ENCODE measurements at places on chromosomes 13 and 19.
A peak's percentile ranks its signal among the peaks of the same experiment; 100 is the strongest.

DNA sequence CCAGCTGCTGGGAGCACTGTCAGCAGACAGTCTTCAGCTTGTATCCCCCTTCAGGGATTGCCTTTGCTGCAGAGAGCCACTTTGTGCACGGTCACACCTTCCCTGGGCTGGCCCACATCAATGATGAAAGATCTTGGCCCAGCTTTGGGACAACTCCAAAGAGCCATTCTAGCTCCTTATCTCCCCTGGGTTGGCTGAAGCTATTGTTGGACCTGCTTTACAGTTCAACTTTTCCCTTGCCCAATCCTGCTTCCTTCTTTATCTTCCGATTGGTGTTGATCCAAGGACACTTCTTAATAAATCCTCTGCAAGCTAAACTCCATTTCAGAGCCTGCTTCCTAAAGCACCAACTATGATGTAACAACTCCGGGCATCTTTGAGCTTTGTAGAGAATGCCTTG is 466.4 kb downstream of the KLF12 start:
- no peak for DNase-seq

GRCh38 chr13:110063490-110064421 is 243.2 kb downstream of the COL4A1 start:
- no peak for DNase-seq

GRCh38 chr13:95957331-95957730 is 95.9 kb downstream of the UGGT2 start:
- DNase-seq: no peak

- no peak for DNase-seq
Observed at GRCh38 chr13:71068041-71068440, 799.0 kb downstream of the DACH1 start.

DNA sequence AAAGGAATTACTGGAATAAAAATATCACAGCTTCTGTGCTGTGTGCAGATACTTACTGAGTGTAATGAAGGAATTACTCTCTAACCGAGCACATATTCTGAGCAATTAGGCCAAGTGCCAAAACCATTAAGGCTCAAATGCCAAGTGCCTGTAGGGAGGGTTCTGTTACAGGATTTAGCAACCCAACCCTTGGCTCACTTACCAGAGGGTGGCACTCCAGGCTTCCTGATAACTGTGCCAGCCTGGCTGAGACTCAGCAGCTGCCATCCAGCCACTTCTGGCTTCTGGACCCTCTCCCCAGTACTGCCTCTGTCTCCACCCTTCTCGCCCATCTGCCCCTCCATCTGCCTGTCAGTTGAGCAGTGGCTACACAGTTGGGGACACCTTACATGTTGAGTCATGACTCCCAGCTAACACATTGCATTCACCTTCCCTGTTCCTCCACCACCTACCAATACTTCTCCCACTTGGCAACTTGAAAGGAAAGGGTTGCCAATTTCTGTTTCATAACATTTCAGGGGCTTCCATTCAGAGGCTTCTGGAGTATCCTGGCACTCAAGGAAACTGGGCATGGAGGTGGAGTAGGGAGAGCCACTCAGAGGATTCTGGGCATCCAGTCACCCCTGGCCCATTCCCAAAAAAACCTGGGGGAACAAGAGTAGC is 110.5 kb downstream of the COG6 start:
- DNase-seq: peak; percentile 13

All from stimulated activated CD8-positive, alpha-beta memory T cell treated with anti-CD3 and anti-CD28 coated beads, Interleukin-4, amount 100 ng/mL, for 24 hours (primary cell).